ENCODE measurements at places on chromosomes 3 and 15. TPM values are rescaled to one million over a fixed set of nuclear protein-coding genes. Genes with fewer than 3 reads are reported as not detected.

GRCh38 chr3:7787871-7788828, 713.5 kb upstream of the LMCD1 start:
- peak; percentile 60 for DNase-seq

DNA sequence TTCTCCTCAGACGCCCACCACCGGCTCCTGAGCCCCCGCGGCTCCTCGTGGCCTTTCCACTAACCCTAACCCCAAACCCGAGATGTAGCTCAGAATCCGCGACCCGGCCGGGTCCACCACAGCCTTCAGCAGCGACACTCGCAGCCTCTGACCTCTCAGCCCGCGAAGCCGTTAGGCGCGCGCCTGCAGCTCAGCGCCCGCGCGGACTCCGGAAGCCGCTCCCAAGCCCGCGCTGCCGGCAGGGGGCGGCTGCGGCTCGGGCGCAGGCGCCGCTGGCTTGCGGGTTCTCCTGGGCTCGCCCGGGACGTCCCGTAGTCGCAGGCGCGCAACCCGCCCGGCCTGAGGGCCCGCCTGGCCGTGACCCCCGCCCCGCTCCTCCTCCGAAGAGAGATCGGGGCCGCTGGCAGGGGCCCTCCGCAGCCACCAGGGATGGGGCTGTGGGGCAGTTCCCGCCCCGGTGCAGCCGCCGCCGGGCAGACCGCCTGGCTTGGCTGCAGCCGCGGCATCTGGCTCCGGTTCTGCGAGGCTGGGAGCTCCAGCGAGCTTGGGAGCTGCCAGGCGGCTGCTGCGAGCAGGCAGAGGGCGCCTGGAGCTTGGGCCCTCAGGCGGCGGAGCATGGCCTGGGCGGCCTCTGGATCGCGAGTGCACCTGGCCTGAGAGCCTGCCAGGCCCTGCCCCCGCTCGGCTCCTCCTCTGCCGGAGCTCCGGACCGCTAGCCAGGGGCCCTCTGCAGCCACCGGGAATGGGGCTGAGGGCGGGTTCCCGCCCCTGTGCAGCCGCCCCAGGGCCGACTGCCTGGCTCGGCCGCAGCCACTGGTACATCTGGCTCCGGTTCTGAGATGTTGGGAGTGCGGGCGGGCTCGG, 120.7 kb downstream of the LMLN start:
- DNase-seq, result peak; percentile 33

- DNase-seq, result no peak
Observed at GRCh38 chr3:169999433-169999832, 32.8 kb downstream of the SEC62 start.

DNA sequence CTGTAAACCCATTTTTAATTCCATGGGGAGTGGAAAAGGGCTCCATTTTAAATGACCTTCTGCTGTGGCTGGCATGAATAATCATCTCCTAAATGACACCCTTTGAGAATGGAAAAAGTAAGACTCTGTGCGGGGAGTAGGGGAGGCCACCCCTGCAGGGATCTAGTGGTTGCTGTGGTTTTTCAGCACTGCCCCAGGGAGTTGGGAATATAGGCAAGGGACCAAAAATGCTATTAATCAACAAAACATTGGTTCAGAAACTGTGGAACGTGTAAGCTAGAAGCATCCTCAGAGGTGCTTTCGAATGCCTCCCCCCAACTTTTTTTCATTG, 30.1 kb upstream of the ADAMTS7 start:
- DNase-seq, result peak; percentile 6

GRCh38 chr3:190357468-190357867, 30.5 kb upstream of the CLDN16 start:
- DNase-seq, result no peak

- no peak for DNase-seq
Observed at GRCh38 chr15:37122703-37123102, 22.4 kb upstream of the MEIS2 start.

GRCh38 chr3:50010959-50011358, 71.0 kb downstream of the RBM6 start:
- peak; percentile 37 for DNase-seq

GRCh38 chr3:110932567-110932966, 139.0 kb upstream of the NECTIN3 start:
- DNase-seq, result peak; percentile 14

GRCh38 chr15:76480267-76480666, 143.7 kb downstream of the ISL2 start:
- DNase-seq, result no peak

- no peak for DNase-seq
Observed at GRCh38 chr3:128449111-128449638, 17.5 kb downstream of the DNAJB8 start.

DNA sequence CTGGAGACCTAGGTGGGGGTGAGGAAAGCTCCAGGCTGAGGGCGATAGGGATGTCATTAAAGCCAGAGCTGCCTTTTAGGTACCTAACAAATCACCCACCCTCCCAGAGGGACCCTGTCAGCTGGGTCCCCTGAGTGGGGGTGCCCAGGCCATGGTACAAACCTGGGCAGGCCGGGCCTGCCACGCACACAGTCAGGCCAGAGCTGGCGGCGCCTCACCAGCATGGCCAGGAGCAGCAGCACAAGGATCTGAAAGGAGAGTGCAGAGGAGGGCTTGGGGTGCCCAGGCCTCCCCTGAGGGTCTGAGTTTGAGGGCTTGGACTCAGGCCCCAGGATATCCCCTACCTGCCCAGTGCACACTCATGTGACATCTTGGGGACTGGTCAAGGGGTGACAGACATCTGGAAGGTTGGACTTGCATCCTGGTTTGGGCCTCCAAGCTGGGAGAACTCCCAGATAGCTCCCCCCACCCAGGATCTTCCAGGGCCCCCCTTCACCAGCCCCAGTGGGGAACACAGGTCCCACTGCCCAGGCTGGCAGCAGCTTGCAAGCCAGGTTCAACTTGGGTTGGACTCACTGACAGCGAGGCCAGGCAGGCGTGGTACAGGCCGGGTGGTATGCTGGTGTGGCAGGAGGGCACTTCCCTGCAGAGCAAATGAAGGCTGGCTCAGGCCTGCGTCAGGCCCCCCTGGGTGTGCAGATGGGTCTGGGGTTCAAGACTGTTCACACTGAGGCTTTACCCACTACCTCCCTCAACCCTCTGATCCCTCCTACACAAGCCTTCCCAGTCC, 5.2 kb downstream of the STRA6 start:
- DNase-seq, result no peak

GRCh38 chr3:140434261-140434905, 243.5 kb upstream of the TRIM42 start:
- no peak for DNase-seq

DNA sequence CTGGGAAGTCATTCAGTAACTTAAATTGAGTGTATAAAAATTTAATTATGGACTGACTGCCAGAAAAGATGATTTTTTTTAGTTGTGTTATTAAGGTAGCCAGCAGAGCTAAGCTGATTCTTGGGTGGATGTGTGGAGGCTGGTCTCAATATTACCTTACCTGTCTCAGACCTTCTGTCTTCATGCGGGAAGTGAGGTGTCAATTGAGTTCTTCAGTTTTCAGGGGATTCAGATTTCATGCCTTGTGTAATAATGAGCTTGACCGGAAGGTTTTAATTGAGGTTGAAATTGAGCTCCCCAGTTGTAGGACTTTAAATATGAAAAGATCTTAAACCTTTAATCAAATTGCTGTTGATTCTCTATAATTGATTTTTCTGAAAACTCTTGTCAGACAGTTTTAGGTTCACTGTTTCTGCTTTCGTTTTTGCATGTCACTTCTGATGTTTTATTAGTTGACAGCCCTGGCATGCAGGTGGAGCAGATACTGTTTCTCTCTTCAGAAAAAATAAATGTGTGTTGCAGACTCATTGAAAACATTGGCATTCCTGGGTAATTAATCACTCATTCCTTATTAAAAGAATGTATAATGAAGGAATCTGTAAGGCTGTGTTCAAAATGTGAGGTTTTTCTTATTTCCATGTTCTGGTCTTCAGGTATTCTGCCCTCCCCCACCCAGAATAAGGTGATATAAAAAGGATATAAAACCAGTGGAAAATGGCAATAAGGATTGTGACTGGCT, 54.5 kb downstream of the PSMD6 start:
- DNase-seq, result peak; percentile 47

- DNase-seq, result no peak
Observed at GRCh38 chr3:158712443-158712842, 19.8 kb downstream of the RARRES1 start.

DNA sequence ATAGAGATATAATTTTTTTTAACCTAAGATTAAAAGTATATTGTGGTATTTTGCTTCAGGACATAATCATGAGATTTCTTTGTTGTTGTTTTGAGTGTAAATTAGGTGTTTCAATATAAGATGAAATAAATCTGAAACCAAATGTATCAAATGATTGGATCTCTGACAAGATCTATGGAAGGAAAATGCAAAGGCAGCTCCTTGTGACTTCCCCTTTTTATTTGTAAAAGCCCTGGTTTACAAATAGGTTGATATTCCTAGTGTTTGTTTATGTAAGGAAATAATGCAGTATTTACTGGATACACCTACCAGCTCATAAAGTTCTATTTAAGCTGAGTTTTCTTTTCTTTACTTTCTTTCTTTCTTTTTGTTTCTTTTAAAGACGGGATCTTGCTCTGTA, 35.9 kb downstream of the STT3B start:
- no peak for DNase-seq

DNA sequence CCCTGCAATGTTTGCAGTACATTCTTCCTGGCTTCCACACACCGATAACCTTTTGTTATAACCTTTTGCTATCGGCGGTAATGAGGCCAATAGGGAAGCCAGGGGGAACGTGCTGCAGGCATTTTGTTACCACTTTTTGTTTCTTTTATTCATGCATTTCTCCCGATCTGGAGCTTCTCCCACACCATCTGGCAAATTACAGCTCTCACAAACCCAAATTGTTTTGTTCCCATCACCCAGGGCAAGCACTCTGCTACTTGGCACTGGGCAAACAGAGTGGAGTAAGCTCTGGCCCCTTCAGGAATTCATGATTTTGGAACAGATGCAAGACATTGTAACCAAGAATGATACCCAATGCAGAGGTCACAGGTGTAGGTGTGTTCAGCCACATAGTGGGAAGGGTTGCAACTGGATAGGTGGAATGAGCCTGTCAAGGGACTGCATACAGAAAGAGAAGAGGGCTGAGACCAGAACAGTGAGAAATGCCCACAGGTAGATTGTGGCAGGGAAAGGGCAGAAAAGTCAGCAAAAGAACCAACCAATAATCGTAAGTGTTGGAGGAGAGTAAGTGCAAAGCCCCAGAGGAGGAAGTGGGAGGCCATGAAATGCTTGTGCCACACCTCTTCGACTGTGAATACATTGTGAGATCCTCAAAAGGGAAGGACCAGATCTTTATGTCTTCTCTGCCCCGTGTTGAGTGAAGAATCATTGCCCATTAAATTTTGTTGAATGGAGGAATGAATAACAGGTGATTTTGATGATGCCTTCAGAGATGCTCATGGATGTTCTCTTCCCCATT, 45.8 kb downstream of the PARP15 start:
- no peak for DNase-seq

- no peak for DNase-seq
Observed at GRCh38 chr3:12656193-12656592, 7.7 kb downstream of the RAF1 start.

DNA sequence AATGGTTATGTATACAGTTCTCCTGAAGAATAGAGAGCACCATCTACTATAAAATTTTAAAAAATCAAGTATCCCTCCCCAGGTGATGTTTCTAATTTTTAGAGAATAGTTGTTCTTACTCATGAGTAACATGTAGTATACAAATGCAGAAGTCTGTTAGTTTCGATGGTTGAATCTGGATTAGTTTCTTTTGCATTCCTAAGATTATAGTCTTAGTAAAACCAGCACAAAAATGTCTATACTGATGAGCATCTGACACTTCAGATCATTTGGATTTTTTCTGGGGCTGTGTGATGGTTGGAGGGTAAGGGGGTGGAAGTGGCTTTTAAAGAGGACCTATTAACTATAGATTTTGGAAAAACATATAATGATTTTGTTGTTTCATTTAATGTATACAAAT, 167.3 kb upstream of the SGO1 start:
- DNase-seq, result no peak

DNA sequence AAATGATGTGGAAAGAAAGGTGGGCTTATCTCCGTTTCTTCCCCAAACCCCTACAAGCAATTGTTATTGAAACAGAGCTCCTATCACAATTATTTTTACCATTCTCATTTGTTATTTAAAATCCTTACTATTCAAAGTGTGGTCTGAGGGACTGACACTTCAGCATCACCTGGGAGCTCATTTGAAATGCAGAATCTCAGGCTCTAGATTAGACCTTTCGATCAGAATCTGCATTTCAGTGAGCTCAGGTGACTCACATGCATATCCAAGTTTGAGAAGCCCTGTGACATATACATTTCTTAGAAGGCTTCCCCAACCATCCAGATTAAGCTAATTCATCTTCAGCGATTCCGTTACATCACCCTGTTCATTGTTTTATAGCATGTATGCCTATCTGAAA, 145.0 kb downstream of the KCNH8 start:
- DNase-seq, result no peak

DNA sequence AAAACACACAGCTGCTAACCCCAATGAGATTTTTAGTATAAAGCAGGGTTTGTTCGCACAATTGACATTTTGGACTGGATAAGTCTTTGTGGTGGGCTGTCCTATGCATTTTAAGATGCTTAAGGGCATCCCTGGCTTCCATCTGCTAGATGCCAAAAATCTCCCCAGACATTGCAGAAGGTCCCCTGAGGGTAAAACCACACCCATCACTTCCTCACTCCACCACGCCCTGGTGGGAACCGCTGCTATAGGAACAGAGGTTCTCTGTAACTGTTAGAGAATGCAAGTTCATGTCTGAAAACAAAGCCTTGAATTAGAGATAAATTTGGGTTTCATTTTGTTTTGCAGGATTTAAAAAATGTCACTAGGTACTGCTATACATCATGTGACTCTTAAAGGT, 67.7 kb downstream of the ARHGEF26 start:
- DNase-seq, result no peak

DNA sequence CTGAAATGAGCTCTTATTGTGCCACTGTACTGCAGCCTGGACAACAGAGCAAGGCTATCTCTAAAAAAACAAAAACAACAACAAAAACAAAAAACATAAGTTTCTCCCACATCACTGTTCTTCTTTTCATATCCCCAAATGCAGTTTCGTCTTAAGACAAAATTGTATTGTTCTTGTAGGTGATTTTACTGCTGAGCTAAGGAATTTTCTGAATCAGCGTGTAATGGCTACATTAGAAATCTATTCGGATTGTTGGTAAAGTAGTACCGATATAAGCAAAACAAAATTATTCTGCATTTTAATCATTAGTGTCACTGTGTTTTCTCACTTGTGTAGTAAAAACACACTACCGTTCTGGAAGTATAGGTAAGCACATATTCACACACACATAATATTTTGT, 512.5 kb downstream of the ROBO1 start:
- DNase-seq, result no peak

- no peak for DNase-seq
Observed at GRCh38 chr3:112170046-112170445, 37.0 kb upstream of the GCSAM start.

The MTMR10 gene
- total RNA-seq, result 14.8 TPM

The CPLX3 gene
- total RNA-seq, result not detected

The GOLGA6L7 gene
- total RNA-seq, result not detected

The RPL39L gene
- 6.5 TPM for total RNA-seq

The TRAT1 gene
- total RNA-seq, result not detected

The CYP1A2 gene
- not detected for total RNA-seq

The GLT8D1 gene
- total RNA-seq, result 95.5 TPM

The FBXL22 gene
- total RNA-seq, result 0.34 TPM

All from astrocyte (in vitro differentiated cells and primary cell).